ENCODE measurements at places on chromosomes 7 and 10.

DNA sequence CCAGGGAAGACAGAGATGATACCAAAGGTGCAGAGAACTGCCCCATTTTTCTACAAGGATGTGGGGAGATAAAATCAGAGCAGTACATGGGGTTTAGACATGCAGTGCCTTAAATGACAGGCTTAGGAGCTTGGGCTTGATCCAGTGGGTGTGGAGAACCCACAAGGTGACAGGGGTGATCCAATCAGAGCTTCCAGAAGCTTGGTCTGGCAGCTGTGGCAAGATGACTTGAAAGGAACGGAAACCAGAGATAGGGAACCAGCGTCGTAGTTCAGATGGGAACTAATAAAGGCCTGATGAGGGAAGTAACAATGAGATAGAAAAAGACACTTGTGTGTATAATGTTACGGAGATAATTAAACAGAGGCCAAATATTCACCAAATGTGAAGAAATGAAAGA, 80.7 kb downstream of the SLC37A3 start:
- no peak for DNase-seq

GRCh38 chr7:64463636-64464375, 99.1 kb downstream of the ZNF680 start:
- no peak for DNase-seq

GRCh38 chr10:86376852-86377796, 10.5 kb upstream of the GRID1 start:
- peak; percentile 81 for DNase-seq

GRCh38 chr10:3827768-3828403, 42.9 kb upstream of the KLF6 start:
- no peak for DNase-seq

DNA sequence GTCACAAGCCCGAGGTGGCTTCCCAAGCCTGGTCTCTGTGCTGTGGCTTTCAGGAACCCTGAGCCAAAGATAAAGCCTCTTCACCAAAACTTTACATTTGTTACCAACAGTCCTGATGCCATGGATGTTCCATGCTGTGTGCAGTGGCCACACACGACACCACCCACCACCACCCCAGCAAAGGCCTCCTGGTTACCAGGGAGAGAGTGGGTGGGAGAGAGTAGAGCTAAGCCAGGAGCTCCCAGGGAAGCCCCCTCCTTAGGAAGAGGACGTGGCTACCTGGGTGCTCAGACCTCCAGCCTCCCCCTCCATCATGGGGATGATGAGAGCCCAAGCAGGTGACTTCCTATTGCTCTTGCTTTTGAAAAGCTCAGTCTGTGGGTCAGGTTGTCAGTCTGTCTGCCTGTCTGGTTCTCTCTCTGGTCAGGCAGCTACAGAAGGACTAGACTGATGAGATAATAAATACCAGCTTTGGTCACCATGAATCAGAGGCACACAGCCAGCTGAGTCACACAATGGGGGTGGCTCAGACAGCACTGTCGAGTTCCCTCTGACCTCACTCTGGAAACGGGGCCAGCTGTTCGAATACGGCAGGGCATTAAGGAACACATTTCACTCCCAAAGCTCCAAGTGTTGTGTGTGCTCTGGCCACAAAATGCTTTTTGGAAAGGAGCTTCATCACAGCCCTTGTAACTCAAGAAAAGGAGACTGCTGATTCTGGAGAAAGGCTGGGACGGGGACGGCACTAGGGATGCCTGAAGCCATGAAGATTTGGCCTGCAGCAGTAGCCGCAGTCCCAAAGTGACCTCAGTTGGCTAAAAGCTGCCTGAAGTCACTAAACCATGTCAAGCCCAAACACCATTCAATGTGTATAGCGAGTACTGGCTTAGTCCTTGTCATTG, 166.0 kb downstream of the FANK1 start:
- DNase-seq = no peak

GRCh38 chr7:46169384-46169755, 248.3 kb upstream of the IGFBP3 start:
- no peak for DNase-seq

DNA sequence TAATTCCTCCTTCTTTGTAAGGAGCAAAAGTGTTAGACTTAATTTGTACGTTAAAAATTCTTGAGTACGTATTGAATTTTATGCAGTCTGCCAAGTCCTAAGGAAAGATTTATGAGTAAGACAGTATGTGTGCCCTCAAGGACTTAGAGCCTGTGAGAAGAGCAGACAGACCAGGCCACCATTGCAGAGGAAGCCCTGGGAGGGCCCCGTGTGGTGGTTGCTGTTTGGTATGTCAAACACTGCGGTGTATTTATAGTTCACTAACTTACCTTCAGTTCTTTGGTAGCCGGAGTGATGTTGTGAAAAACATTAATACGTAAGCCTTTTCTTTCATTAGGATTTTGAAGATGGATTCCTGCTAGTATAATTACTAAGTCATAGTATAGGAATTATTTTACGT, 82.9 kb downstream of the GALNT11 start:
- no peak for DNase-seq

DNA sequence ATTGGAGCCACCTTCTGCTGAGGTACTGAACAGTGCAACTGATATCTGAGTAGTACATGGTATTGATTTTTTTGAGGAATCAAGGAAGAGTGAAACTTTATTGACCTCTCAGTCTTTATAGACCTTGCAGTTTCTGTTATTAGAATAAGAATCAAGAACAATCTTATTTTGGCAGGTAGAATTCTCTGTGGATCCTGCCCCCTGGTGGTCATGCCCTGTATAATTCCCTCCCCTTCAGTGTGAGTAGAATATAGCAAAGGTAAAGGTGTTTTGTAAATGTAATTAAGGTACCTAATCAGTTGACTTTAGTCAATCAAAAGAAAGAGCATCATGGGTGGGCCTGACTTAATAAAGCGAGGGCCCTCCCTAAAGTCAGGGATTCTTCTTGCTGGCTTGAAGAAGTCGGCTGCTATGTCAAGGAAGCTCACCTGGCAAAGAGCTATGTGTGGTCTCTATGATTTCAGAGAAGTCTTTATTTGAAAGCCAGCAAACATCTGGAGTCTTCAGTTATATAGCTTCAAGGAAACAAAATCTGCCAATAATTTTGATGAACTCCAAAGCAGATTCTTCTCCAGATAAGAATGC, 142.8 kb downstream of the LSM5 start:
- peak; percentile 26 for DNase-seq

- DNase-seq = no peak
Measured at GRCh38 chr7:149664176-149664575, 109.2 kb downstream of the ZNF467 start.

- no peak for DNase-seq
Measured at GRCh38 chr7:12764458-12764891, 77.0 kb downstream of the ARL4A start.

DNA sequence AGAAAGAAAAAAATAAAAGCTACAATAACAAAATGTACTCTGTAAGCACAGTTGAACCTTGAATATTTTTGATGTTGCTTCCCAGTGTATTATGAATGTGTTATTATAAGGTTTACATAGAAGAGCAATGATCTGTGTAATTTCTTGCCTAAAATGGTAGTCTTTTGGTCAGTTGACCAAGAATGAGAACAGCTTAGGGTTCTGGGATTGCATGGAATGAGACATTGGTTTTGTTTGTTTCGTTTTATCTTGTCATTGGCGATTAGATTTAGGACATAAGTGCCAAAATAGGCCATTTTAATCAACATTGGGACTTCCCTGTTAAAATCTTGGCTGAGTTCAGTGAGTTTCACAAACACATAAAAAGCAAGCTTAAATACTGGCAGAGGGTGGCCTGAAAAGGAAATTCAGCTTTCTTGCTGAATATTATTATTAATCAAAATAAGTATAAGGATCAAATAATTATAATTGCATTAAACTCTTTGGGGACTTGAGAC, 49.1 kb upstream of the GLCCI1 start:
- DNase-seq = no peak

DNA sequence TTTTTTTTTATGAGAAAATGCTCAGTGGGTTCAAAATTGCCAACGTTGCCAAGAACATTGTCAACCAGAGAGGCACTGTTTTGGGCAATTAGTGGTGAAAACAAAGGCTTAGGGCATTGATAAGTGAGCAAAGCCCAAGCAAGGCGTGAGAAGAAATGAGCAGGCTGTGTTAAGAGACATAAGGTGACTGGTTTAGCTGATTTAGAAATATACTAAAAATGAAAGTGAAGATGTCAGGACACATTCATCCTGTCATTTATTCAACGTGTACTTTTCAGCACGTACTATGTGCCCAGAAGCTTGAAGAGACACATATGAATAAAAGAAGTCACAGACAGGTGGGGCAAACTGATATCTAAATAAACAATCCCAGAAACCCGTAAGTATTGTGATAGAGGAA, 31.8 kb downstream of the AOAH start:
- no peak for DNase-seq

- no peak for DNase-seq
Measured at GRCh38 chr10:3825244-3825643, 40.2 kb upstream of the KLF6 start.

- no peak for DNase-seq
Measured at GRCh38 chr7:136441835-136442234, 426.6 kb upstream of the CHRM2 start.

DNA sequence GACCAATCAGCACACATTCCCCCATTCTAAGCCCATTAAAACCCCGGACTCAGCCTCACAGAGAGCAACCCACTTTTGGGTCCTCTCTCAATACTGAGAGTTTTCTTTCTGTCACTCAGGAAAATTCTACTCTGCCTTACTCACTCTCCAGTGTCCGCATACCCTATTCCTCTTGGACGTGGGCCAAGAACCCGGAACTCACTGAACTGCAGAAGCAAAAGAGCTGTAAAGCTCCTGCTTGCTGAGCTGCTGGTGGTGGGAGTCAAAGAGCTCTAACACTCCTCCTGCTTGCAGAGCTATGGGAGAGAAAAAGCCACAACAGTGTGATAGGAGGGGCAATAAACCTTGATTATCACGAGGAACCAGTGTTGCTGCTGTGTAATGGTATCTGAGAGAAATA, 386.9 kb downstream of the POM121L12 start:
- no peak for DNase-seq

GRCh38 chr10:129501652-129502436, 34.8 kb downstream of the MGMT start:
- DNase-seq = no peak

DNA sequence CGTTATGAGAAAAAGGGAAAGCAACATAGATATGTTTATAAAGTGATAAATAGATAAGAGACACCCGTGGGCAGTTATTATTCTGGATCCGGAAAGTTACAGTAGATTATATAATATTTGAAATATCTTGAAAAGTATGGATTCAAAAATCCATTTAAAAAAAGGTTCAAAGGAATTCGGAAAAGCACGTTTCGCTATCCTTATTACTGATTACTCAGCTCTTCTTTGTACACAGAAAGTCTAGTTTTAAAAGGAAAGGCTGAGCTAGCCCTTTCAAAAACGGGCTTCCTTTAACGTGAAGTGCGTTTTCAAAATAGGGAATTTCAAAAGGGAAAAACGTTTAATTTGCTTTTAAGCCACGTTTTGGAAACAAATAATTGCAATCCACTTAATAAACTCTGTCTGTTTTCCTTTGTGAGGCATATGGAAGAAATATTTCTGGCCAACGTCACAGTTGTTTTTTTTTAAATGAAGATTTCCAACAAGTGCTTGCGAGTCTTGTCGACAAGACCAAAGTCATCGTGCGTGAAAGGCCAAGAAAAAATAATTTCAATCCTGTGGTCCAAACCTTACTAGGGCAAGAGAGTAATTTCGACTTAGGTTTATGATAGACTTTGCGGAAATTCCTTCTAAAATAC, 2.2 kb upstream of the SKIDA1 start:
- DNase-seq = no peak

GRCh38 chr7:131047651-131048304, 279.9 kb upstream of the MKLN1 start:
- no peak for DNase-seq

GRCh38 chr7:50156706-50157105, 63.7 kb upstream of the ZPBP start:
- no peak for DNase-seq

GRCh38 chr10:107019154-107019553, 145.4 kb downstream of the SORCS1 start:
- no peak for DNase-seq

DNA sequence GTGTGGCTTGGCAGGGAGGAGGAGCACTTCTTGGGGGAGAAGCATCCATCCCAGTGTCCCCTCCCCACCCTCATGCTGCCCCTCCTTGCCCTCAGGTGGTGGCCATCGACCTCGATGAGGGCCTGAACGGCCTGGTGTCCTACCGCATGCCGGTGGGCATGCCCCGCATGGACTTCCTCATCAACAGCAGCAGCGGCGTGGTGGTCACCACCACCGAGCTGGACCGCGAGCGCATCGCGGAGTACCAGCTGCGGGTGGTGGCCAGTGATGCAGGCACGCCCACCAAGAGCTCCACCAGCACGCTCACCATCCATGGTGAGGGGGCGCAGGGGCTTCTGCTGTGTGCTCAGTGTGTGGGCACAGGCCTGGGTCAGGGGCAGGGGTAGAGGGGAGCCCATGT, 14.8 kb downstream of the C10orf105 start:
- DNase-seq = no peak

Measured in stimulated activated CD4-positive, alpha-beta T cell treated with anti-CD3 and anti-CD28 coated beads, Interleukin-12 subunit alpha, Interleukin-12 subunit beta, amount 100 ng/mL, for 48 hours (primary cell).